ENCODE measurements at places on chromosomes 3 and 15.

DNA sequence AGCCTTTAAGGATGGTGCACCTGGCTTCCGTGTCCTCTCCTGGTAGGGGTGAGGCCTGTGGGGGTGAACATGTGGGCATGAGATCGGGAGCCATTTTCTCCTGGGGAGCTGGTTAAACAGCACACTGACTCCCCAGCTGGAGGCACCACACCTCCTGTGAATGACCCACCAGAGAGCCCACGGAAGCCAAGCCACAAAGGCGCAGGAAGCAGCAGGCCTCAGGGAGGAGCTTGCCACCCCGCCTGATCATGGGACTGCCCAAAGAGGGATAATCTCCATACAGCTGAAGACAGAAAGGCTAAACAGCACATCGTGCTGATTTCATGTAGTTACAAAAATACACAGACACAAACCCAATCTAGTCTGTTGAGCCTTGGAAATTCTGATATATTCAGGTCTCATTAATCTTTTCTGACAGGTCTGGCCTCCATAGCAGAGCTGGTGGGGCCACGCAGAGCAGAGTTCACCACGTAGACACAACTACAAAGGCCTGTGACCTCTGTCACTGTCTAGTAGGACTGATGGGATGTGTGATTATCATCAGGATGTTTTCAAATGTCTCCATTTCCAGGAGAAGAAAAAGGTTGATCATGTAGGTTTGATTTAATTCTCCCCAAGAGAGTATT is 75.2 kb downstream of the DUT start:
- no peak for DNase-seq

GRCh38 chr3:152257563-152258035 is 11.1 kb upstream of the MBNL1 start:
- DNase-seq = no peak

GRCh38 chr3:178519701-178520100 is 16.5 kb upstream of the KCNMB2 start:
- DNase-seq = no peak

- DNase-seq = no peak
These were observed 24.0 kb upstream of the CHCHD6 start for GRCh38 chr3:126679831-126680666.

DNA sequence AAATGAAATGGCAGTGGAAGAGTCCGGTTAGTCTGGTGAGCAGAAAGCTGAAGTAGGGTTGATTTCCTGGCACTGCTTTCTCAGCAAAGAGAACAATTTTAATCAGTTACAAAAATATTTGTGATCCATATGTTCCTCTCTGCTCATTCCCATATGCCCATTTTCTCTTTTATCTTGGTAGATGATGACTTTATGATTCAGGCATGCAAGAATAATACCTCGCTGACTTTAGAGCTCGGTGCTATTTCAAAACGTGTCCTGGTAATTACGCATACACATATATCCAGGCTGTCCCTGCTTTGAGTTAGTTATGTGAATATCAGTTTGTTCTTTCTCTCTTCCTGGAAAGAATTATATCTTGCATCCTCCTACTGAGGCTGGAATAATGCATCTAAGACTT is 38.5 kb downstream of the ARPP21 start:
- no peak for DNase-seq

- DNase-seq = no peak
These were observed 96.1 kb upstream of the SNTN start for GRCh38 chr3:63556401-63556800.

- no peak for DNase-seq
These were observed 129.9 kb downstream of the ROBO2 start for GRCh38 chr3:77169823-77170222.

DNA sequence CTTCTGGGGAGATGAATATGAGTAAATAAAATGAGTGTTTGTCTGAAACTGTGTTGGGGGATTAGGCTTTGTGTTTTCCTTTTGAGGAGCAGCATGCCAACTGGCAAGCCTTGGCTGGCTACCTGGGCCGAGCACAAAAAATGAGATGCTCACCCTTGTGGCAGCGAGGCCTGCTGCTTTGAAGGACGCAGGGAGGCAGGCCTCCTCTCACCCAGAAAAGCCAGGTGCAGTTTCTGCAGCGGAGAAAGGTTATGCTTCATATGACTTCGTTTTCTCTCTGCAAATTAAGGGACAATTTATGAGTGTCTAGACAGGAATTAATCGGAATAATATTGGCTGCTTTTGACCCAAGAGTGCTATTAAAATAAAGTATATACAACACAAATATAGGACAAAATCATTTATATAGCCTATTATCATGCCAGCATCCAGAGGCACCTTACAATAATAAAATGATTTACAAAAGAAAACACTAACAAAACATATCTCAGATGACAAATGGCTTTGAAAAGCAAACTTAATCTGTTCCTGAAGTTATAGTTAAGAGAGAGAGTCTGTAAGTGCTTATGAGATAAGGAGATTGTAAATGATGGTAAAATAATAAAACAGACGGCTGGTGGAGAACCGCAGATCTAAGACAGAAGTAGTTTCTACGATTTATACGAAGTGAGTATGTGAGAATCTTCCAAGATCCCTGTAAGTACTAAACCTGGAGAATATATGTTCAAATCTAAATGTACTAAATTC is 682.8 kb upstream of the NR2F2 start:
- DNase-seq = no peak

DNA sequence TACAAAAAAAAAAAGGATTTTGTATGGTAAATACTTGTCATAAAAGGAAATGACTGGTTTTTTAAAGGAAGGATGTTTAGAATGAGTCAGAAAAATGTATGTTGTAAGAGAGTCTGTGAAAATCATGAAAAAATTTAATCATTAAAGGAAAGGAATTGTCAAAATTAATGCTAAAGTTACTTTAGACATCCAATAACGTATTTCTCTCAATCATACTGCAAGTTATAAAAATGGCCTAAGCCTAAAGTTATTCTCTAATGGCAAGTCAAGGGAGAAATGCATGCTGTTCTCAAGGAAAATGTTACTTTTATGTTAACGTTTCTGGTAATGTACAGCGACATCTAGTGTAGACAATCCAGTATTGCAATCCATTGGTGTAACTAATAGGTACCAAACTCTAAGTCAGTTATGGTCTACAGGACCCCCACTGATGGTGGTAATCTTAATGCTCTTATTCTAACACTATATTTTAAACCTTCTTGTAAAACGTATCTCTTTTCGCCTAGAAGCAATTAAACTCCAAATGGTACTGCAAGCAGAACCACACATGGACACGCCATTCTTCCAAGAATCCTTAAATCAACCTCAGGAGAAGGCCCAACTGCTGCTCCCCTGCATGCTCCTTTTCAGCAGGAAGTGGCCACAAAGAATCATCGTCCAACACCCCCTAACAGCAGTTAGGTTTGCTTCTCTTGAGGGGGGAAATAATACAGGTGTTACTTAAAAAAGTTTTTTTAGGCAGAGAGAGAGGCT is 35.2 kb downstream of the NCEH1 start:
- no peak for DNase-seq

GRCh38 chr3:185423178-185423577 is 60.2 kb downstream of the MAP3K13 start:
- DNase-seq = no peak

DNA sequence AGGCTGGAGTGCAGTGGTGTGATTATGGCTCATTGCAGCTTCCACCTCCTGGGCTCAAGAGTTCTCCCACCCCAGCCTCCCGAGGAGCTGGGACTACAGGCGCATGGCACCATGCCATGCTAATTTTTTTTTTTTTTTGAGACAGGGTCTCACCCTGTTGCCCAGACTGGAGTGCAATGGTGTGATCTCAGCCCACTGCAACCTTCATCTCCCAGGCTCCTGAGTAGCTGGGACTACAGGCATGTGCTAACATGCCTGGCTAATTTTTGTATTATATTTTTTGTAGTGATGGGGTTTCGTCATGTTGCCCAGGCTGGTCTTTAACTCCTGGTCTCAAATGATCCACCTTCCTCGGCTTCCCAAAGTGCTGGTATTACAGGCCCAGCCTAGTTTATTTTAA is 4.0 kb downstream of the TEX9 start:
- no peak for DNase-seq

GRCh38 chr15:73678498-73678897 is 5.7 kb upstream of the CD276 start:
- no peak for DNase-seq

- DNase-seq = no peak
These were observed 156.2 kb downstream of the FGF12 start for GRCh38 chr3:192570821-192571791.

- peak; percentile 73 for DNase-seq
These were observed 24.8 kb downstream of the TMOD2 start for GRCh38 chr15:51775967-51776816.

- DNase-seq = no peak
These were observed 148.0 kb upstream of the TPM1 start for GRCh38 chr15:62894322-62895085.

DNA sequence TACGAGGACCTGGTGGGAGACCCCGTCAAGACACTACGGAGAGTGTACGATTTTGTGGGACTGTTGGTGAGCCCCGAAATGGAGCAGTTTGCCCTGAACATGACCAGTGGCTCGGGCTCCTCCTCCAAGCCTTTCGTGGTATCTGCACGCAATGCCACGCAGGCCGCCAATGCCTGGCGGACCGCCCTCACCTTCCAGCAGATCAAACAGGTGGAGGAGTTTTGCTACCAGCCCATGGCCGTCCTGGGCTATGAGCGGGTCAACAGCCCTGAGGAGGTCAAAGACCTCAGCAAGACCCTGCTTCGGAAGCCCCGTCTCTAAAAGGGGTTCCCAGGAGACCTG is 2.5 kb downstream of the CHST2 start:
- no peak for DNase-seq

DNA sequence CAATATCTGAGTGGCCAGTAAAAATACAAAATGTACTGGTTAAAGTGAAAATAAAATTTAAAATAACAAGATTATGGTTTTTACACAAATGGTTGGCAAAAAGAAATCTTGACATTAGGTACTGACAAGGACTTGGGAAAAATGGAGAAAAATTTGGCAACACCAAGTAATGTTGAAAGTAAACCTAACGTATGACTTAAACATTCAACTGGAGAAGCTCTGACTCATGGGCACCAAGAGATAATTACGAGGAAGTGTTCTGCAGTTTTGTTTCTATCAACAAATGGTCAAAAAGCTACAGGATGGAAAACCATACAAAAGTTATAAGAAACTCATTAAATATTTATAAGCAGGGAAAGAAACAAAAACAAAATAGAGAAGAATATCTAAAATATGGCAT is 177.7 kb downstream of the ZNF385D start:
- DNase-seq = no peak

DNA sequence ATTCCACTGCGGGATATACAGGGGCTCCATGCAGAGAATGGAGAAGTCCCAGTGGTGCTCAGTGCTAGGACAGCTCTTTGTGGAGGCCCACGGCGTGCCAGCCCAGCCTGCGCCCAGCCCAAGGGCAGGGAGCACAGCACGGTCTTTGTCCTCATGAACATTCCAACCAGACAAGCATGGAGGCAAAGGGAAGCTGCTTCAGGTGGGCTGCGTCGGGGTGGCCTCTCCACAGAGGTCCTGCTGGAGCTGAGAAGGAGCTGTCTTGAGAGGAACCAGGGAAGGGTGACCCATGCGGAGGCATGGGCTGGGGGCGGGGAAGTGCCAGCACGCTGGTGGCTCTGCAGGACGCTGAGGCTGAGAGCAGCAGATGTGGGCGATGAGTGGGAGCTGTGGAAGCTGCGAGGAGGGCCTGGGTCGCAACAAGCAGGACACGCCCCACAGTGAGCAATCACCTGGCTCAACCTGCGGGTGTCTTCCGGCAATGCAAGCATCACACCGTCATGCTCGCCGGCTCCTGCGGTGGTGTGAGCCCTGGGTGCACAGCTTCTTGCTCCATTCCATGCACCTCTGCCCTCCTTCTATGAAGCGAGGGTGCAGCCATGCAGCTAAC is 14.0 kb upstream of the KLF15 start:
- peak; percentile 5 for DNase-seq

DNA sequence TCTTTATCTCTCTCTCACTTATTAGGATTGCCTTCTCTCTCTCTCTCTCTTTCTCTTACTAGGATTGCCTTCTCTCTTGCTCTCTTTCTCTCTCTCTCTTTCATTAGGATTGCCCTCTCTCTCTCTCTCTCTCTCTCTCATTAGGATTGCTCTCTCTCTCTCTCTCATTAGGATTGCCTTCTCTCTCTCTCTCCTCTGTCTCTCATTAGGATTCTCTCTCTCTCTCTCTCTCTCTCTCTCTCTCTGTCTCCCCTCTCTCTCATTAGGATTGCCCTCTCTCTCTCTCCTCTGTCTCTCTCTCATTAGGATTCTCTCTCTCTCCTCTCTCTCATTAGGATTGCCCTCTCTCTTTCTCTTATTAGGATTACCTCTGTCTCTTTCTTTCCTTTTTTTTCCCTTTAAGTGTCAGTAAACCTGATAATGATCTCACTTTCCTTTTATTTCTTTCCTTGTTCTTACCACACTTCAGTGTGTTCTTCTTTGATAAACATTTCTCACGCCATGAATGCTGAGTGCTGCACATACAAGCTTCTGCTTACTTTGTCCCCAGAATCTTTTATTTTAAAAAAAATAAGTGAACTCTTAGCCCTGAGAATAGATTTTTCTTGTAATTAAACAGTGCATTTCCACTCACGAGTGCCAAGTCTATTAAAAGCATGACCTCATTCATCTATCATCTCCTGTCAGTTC is 243.4 kb upstream of the TBC1D5 start:
- no peak for DNase-seq

DNA sequence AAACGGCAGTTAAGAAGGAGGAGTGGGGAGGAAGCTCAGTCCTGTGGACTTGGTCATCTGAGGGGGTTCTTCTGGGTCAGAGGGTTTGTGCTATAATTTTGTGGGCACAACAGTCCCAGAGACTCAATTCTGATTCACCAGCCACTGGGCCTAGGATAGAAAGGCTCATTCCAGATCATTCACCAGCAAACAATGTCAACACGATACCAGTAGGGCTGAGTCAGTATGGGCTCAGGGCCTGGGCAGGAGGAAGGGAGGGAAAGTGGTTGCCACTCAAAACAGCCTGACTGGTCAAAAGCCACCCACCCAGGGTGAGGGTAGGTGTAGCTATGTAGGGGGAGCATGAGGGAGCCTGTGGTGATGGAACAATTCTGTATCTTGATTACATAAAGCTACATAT is 86.9 kb upstream of the MEX3B start:
- DNase-seq = no peak

- DNase-seq = no peak
These were observed 29.9 kb upstream of the GOLGA8B start for GRCh38 chr15:34613301-34613700.
